ENCODE measurements at places on chromosomes 3 and 15.

DNA sequence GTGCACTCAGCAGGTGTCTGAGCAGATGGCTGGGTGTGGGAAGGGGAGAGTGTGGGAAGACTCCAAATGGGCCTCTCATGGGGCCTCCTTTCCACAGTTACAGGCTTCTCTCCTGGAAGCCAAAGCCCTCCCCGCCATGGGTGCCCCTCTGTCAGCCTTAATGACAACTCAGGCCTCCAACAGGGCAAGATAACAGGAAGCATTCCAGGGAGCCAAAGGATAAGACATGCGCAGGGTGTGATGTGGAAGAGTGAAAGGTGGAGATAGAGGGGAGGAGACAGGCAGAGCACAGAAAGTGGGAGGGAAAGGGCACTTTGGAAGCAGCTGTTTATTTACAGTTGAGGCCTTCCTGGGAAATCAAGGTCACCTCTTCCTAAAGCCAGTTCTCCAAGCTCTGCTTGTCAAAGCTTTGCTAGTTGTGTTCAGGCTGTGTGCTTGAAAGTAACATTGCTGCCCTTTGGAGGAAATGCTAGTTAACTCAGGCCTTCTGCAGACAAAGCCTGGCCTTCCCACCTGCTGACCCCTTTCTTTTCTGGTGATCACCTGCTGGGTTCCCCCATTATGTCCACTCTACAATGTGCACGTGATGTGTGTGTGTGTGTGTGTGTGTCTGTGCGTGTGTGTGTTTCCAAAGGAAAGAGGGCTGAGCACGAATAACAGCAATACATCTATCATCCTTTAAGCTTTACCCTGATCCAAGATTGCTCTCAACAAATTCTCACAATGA lies 35.2 kb upstream of the SMAD3 start:
- no peak for DNase-seq

GRCh38 chr15:99158626-99159412 lies 53.9 kb downstream of the SYNM start:
- no peak for DNase-seq

- DNase-seq = no peak
Measured at GRCh38 chr3:36850743-36851142, 86.4 kb upstream of the DCLK3 start.

GRCh38 chr3:101141135-101141534 lies 147.9 kb upstream of the ABI3BP start:
- no peak for DNase-seq

DNA sequence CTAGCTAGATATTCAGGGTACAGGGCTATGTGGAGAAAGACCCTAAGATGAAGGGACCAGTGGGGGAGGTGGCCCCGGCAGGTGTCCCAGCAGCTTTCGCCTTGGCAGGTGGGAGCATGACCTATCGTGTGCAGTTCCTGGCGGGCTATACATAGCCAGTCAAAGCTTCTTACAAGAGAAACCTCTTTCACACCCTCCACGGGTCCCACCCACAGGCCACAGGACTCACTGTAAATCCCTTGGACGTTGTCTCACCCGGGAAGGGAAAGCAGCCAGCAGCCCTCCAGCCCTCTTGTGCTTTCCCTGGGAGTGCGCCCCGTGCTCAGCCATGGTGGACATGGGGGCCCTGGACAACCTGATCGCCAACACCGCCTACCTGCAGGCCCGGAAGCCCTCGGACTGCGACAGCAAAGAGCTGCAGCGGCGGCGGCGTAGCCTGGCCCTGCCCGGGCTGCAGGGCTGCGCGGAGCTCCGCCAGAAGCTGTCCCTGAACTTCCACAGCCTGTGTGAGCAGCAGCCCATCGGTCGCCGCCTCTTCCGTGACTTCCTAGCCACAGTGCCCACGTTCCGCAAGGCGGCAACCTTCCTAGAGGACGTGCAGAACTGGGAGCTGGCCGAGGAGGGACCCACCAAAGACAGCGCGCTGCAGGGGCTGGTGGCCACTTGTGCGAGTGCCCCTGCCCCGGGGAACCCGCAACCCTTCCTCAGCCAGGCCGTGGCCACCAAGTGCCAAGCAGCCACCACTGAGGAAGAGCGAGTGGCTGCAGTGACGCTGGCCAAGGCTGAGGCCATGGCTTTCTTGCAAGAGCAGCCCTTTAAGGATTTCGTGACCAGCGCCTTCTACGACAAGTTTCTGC lies 15.0 kb downstream of the GRK7 start:
- DNase-seq = no peak
